ENCODE measurements at places on chromosomes 16 and 17. TPM values are rescaled to one million over a fixed set of nuclear protein-coding genes. Genes with fewer than 3 reads are reported as not detected.
A peak's percentile ranks its signal among the peaks of the same experiment; 100 is the strongest.

HBA2 gene
- total RNA-seq, result 3.4 TPM

DNA sequence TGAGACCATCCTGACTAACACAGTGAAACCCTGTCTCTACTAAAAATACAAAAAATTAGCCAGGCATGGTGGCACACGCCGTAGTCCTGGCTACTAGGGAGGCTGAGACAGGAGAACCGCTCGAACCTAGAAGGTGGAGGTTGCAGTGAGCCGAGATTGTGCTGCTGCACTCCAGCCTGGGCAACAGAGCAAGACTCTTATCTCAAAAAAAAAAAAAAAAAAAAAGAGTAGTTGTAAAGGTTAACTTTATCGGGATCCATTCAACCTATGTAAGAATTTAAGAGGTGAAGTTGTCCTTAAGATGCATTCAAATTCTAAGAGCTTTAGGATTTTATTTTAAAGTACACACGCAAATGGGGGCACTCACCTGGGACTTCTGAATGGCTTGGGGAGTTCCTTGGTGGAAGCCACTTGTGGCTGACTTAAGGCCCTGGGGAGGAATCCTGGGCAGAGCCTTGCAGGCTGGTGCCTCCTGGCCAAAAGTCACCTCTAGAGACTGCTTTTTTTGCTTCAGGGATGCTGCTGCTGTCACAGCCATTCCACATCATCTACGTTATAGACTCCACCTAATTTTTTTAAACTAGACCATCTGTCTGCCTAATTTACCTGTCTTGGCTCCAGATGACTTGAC is 3.3 kb downstream of the CTCF start:
- DNase-seq, result no peak

GRCh38 chr16:56257666-56258342 is 66.5 kb downstream of the GNAO1 start:
- no peak for DNase-seq

HS3ST3A1 gene
- 1.2 TPM for total RNA-seq

GRCh38 chr16:56758432-56758831 is 28.5 kb downstream of the NUP93 start:
- DNase-seq, result no peak

- DNase-seq, result no peak
These were observed 705.7 kb downstream of the MAF start for GRCh38 chr16:78894886-78895285.

NOTUM gene
- total RNA-seq, result 0.13 TPM

- DNase-seq, result no peak
These were observed 914 bp upstream of the GPRC5B start for GRCh38 chr16:19885451-19886072.

DNA sequence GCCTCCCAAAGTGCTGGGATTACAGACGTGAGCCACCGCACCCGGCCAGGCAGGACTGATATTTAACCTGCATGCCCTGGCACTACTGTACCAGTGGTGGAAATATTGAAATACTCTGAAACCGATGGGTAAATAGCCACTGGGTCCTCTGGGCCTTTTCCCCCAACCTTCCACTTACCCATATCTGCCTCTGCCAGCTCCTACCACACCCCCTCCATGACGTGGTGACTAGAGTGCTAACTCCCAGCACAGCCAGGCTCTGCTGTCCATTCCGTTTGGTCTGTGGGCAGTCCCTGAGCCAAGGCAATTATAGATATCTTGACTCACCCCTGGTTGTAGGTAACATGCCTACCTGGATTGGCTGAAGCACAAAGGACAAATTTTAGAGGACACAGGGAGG is 187.8 kb downstream of the PRKCB start:
- no peak for DNase-seq

- DNase-seq, result peak; percentile 50
These were observed 445 bp upstream of the DBNDD1 start for GRCh38 chr16:90019543-90020259.

- DNase-seq, result no peak
These were observed 2.0 kb upstream of the BANP start for GRCh38 chr16:87949071-87949744.

GRCh38 chr17:20944014-20944865 is 98.6 kb downstream of the USP22 start:
- DNase-seq, result peak; percentile 76

- no peak for DNase-seq
These were observed 346.2 kb downstream of the FOXL1 start for GRCh38 chr16:86924537-86924936.

MYBBP1A gene
- total RNA-seq, result 32.7 TPM

- DNase-seq, result no peak
These were observed 11.3 kb downstream of the GINS2 start for GRCh38 chr16:85677383-85677967.

DNA sequence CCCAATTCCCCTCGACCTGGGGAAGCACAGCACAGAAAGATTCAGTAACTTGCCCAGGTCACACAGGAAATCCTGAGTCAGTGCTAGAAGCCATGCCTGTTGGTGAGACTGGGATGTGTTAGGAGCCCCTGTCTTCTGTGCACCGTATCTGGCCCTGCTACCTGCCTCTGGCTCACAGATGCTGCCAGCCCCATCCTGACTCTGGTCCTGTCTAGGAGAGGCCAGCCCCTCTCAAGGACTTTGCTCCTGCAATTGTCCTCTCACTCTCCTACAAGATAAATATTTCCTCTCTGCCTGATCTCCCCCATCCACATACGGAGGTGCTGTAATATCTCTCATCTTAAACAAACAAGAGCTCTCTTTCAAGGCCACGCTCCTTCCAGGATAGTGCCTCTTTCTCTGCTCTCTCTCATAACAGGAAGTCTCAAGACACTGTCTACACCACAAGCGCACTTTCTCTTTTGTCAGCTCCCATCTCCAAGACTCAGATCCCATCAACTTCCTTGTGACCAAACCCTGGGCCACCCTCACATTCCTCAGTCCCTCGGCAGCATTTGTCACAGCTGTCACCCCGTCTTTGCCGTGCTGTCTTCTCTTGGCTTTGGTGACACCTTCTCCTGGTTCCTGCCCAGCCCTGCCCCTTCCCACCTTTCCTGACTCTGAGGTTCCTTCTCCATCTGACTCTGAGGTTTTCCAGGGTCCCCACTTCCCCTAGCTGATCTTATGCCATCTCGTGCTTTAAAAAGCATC is 1.9 kb downstream of the SLC13A2 start:
- DNase-seq, result peak; percentile 53

USP10 gene
- 76.9 TPM for total RNA-seq

- no peak for DNase-seq
These were observed 12.4 kb upstream of the IL4R start for GRCh38 chr16:27301236-27301861.

TBC1D3G gene
- not detected for total RNA-seq

DNA sequence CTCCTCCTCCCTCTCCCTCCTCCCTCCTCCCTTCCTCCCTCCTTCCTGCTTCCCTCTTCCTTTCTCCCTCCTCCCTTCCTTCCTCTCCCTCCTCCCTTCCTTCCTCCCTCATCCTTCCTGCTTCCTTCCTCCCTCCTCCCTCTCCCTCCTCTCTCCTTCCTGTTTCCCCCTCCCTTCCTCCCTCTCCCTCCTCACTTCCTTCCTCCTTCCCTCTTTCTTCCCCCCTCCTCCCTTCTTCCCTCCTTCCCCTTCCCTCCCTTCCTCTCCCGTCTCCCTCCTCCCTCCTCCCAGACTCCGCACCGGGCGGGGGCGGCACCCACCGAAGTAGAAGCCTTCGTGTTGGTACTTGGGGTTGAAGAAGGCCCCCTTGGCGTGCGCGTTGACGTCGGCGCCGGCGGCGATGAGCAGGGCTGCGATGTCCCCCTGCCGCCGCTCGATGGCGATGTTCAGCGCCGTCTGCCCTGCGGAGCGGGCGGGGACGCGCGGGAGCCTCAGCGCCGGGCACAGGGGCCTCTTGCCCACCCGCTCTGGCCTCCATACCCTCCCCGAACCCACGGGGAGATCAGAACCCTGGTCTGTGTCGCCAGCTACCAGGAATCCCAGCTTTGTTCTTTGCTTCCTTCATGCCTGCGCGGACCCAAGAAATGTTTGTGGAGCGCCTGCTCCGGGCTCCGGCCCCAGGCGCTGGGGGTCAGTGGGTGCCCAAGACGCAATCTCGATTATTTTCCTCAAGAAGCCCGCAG is 22.2 kb downstream of the TRPV3 start:
- DNase-seq, result peak; percentile 69

DNA sequence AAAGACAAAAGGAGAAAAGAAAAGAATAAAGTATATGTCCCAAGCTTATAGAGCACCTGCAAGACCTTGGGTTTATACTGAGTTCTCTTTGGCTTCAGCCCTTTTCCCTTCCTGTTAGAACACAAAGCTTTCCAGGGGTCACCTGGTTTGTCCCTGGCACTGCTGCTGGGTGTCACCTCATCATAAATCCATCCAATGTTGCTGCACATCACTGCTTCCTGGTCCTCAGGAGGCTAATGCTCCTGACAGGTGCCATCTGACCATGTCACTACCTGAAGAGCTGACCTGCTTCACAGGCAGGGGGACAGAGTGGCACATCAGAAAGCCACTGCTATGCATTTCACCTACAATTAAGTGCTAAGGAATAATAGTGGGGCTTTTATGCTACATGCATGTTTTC is 164.6 kb upstream of the ELAC2 start:
- DNase-seq, result peak; percentile 39

DNA sequence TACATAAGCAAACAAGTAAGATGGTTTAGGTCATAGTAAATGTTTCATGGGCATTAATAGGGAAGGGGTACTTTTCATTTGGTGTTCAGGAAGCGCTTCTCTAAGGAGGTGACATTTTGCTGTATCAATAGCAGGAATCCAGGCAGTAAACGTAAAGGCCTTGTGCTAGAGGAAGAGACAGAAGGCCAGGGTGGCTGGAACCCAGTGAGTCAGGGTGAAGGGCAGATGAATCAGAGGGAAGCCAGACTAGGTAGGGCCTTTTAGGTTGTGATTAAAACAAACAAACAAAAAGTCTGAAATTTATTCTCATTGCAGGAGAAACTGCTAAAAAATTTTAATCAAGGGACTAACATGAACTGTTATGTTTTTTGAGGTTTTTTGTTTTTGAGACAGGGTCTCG is 6.5 kb downstream of the BMERB1 start:
- DNase-seq, result no peak

- no peak for DNase-seq
These were observed 28.9 kb upstream of the PRM1 start for GRCh38 chr16:11309895-11310633.

DNA sequence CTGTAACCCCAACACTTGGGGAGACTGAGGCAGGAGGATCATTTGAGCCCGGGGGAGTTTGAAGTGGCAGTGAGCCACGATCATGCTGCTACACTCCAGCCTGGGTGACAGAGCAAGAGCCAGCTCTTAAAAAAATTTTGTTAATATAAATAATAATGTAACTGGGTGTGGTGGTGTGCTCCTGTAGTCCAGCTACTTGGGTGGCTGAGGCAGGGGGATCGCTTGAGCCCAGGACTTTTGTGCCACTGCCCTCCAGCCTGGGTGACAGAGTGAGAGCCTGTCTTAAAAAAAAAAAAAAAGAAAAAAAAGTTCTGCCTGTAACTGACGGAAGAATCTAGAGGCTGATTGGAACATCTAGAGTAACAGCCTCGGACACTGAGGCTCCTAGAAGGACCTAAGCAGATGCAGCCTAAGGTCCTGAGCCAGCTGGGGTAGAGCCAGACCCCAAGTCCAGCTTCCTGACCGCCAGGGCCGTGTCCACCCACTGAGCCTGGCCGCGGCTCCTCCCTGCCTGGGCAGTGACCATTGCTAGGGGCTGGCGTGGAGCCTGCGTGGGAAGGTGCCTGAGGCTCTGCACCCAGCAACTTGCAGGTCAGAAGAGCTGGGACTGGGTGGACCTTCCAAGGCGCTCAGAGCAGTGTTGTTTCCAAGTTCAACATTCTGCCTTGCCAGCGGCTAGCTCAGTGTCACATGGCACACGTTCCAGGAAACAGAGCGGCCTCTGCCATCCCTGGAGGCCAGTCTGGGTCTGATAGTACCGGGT is 209.4 kb upstream of the CIBAR2 start:
- peak; percentile 88 for DNase-seq

ITGB3 gene
- 58.4 TPM for total RNA-seq

DNA sequence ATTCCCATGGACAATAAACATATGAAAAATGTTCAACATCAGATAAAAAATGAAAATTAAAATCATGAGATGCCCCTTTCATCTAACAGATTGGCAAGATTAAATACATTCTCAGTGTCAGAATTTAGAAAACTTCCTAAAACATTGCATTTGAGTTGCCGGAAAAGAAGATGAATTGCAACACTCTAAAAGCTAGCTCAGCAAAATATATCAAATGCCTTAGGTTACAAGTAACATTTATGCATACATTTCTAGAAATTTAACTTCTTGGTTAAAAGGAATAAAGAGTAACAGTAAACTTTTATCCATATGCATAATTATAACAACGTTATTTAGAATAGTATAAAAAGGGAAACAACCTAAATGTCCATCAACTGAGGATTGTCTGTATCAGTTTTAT is 239.0 kb downstream of the PMP22 start:
- no peak for DNase-seq

DNA sequence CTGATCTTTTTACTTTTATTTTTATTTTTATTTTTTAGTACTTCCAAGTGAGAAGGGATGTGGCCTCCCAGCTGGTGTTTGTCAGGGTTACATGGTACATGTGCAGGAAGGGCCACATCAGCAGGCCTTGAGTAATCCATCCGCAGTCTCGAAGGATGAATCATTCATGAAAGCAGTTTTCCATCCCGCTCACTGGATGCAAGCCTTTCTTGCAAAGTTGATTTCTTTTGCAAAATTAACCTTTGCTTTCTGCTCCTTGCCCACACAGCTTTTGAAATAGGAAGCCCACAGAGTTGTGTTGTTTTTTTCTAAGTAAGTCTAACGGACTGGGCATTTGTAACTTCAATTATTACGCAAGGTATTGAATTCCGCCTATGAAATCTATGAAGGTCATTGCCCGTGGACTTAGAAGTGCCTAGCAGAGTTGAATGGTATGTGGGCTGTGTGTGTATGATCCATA is 157.4 kb downstream of the PRKCA start:
- peak; percentile 45 for DNase-seq

DNA sequence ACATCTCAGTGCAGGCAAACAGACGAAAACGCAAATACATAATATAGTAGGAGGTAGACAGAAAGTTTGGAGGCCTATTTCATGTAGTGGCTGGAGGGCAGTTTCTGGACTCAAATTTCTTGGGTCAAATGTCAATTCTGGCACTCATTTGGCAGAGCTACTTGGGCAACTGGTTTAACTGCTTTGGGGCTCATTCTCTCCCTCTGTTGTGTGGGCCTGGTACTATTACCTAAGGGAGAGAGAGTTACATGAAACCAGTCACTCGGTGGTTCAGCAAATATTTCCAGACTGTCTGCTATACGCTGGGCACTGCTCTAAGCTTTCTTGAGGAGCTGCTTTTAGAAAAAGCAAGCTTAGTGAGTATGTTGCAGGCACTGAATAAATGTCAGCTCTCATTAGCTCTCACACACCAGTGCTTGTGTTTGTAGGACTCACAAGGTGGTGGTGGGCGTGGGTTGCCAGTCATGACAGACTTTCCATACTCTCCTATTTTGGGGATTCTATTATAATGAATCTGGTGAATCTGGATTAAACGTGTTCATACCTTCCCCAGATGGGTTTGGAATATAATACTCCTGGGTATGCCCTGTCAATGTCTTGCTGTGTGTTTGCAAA is 1.8 kb upstream of the SHISA9 start:
- DNase-seq, result no peak
